ENCODE measurements at places on chromosomes 5 and 9.
A peak's percentile ranks its signal among the peaks of the same experiment; 100 is the strongest.

DNA sequence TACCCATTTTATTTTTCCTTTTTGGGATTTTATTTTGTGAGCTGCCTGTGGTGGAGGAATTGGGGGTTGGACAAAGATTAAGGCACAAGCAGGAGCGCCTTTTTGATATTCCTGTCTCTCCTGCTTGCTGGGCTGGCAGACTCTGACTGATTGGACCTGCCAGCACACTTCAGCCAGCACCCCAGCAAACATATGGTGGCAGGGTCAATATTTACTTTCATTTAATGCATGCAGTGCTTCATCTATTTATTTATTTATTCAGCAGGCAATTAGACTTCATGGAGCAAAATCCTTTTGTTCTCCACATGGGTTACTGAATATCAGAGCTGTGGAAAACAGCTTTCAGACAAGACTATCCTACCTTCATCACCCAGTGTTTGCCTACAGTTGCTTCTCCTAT, 48.4 kb upstream of the EPB41L4A start:
- DNase-seq: no peak

DNA sequence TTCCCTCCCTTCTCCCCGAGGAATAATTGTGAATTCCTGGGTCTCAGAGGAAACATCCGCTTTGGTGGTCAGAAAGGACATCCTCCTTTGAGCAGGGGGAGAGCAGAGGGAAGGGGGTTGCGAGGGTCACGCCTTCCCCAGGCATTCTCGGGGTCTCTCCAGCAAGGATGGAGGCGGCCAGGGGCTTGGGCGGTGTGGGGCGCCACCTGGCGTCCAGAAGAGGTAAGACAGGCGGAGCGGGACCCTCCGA, 129.1 kb downstream of the KCNIP1 start:
- peak; percentile 44 for DNase-seq

DNA sequence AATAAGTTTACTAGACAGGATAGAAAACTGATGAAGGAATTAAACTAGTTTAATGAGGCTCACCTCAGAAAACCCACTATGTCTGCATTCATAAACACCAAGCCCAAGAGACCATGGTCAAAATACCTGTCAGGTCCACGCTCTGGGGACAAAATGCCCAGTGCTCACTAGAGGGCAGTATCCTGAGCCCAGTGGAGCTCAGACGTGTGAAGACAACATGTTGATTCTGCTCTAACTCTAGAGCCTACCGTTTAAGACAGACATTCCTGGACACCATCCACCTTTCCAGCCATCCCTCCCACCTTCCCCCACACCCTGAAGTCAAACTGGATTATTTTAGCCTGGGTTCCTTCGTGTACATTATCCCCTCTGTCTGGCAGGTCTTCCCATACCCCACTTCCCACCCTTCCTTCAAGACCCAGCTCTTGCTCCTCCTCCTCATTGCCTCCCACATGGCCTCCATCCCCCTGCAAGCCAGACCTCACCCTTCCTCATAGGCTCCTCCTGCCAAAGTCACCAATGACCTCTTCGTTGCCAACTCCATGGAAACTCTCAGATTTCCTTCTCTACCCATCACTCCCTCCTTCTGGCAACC, 142.3 kb upstream of the FSTL4 start:
- no peak for DNase-seq

GRCh38 chr5:10476878-10477277, 35.2 kb downstream of the ROPN1L start:
- no peak for DNase-seq

- no peak for DNase-seq
These were observed 593.7 kb upstream of the KLF4 start for GRCh38 chr9:108083160-108083750.

DNA sequence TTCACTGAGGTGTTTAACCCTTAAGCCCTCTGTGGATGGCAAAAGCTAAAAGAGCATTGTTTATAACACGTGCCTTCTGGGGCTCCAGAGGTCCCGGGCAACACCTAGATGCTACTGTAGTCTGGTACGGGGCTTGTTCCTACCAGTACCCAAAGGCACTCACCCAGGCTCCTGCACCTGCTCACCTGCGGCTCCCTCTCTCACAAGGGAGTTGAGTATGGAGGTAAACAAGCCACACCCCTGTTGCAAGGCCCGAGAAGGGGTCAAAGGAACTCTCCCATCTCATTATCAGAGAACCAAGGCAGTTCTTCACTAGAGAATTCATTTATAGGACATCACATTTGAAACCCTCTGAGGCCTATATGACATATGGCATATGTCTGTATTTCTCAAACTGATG, 53.4 kb upstream of the IL6ST start:
- DNase-seq: no peak

DNA sequence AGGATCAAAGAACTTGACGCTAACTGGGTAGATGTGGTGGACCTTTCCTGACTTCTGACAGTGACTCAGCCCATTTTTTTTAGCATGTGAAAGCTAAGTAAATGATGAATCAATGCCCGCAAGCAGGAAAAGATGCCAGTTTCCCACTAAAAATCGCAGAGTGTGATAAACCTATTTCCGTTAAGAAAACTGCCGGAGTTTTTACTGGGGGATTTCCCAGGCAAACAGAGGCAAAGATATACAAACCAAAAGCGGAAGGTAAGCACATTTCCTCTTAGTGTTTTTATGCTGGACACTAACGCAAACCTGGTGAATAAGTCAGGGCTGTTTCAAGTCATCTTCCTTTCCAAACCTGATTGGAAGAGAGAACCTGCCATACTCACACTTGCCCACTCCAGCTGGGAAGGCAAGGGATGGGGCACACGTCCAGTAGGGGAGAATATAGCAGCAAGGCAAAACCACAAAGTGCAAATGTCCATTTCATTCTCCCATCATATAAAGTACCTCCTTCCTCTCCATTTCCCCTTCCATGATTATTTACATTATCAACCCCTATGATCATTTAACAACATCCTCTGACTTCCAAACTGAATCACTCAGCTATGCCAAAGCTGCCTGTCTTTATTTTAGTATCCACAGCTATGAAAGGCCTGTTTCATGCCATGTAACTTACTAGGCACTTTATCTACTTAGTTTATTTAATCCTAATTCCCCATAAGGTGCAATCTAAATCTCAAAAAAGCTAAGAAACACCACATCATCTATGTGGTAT, 349.7 kb upstream of the RFX3 start:
- DNase-seq: no peak

- no peak for DNase-seq
These were observed 15.6 kb upstream of the FOXD1 start for GRCh38 chr5:73464016-73464745.

DNA sequence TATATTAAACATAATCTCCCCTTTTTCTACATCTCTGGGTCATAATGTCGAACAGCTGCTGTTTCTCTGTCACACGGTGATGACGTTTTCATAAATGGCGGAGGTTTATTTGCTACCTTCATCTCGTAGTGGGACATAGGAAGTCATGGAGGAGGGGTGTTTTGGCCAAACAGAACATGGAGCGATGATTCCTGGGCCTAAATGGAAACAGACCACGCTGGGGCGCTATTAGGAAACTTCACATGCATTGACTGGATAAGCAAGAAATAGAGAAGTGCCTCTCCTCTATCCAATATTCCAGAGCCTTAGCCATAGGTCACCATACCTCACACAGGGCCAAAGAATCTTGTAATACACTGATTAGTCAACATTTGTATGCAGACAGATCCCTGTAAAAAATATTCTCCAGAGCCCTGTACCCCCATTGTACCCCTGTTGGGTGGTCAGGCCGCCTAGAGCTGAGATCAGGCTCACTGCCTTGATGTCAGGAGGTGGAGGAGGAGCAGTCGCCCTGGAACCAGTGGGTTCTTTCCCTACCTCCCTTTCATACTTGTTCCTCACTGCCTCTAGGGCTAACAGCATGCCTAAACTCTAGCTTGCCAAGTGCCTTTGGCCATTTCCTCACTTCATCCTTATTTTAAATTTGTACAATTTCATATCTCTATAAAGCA, 77.8 kb upstream of the SPIN1 start:
- DNase-seq: no peak
